ENCODE measurements at places on chromosomes 7 and 10. TPM values are rescaled to one million over a fixed set of nuclear protein-coding genes. Genes with fewer than 3 reads are reported as not detected.

DNA sequence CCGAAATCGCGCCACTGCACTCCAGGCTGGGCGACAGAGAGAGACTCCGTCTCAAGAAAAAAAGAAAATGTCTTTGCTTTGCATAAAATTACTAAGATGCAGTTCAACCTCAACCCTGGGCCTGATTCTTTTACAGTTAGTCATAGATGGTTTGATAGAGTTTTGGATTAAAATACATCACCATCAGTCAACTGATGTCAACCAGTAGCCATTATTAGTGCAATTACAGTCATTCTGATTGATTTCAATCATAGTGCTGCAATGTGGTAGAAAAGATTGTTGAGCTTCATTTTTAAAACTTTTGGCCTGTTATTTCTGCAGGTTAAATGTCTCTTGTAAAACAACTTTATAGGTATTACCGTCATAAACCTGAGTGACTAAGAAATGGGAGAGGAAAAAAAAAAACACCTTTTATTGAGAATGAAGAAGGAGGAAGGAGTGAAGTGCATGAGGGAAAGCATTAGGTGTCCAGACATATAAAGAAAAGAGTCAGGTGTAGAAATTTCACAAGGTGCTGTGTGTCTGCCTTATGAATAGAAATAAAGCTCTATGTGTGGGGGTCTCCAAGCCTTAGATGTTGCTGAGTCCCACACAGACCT lies 150.6 kb downstream of the TRIL start:
- no peak for DNase-seq

DNA sequence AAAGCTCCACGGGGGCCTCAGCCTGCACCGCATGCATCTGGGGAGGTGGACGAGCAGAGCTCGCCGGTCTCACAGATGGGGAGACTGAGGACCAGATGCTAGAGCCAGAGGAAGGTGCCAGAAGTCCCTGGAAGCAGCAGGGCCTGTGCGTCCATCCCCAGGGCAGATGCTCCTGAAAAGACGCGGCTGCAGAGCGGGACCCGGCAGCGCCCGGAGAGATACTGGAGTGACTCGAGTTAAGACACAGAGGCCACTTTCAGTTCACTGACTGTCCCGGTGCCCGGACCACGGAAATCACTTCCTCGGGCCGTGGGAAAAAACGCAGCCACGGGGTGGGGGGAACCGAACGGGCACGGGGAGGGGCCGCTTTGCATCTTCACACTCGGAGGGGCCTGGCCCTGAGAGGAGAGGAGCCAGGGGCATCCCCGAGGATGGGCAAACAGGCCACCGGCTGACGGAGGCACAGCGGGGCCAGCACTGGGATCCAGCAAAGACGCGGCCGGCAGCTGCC lies 85.4 kb downstream of the FOXL3 start:
- no peak for DNase-seq

DNA sequence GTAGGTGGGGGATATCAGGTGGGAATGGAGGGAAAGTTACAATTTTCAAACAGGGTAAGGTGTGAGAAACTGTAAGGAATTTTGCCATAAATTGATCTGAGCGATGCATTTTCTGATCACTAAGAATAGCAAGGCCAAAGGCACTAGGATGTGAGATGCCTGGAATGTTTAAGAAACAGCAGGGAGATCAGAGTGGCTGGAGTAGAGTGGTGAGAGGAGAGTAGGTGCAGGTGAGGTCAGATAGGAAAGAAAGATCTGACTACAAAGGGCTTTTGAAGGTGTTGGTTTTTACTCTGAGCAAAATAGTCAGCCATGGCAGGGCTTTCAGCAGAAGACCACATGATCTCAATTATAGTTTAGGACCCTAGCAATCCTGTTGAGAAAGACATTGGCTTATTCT lies 55.0 kb downstream of the HDAC9 start:
- no peak for DNase-seq

- DNase-seq = no peak
Measured at GRCh38 chr10:130757271-130757670, 554.2 kb downstream of the TCERG1L start.

DNA sequence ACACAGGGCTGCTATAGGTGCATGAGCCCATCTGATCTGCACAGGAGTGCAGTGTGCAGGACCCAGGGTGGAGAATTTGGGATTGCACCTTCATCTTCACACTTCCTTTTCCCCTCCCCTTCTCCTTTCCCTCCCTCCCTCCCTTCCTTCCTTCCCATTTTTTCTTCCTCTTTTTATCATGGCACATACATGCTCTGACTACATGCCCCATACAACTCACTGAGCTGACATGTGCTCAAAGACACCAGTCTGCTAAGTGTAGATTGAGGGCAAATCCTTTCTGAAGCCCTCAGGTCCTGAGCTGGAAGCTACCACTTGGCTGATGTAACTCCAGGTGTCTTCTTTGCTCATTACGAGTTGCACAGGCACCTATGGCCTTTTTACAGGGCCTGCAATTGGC lies 365.3 kb upstream of the ZNF32 start:
- no peak for DNase-seq

DNA sequence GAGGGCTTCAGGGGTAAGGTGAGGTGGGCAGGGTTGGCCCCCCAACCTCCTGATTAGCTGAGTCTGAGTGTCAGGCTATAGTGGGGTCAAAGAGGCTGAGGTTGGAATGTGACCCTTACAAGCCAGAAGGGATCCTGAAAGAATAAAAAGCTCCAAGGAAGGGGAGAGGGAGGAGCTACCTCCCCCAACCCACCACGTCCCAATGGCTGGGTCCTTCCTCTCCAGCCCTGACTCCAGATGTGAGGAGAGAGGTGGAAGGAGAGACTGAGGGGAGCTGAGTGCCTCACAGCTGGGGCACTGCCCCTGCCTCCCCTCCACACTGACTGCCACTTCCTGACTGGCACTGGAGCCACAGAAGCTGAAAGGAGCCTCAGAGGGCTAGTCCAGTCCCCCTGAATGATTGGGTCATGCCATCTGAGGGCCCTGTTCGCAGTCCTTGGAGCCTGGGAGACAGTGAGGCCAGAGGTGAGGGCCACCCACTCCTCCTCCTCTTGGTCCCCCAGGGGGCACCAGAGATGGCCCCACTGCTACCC lies 20.6 kb downstream of the IMPDH1 start:
- no peak for DNase-seq

The RASA4B gene
- total RNA-seq = 0.12 TPM

Measured in MG63 (cell line).